ENCODE measurements at places on chromosomes 5 and 9. TPM values are rescaled to one million over a fixed set of nuclear protein-coding genes. Genes with fewer than 3 reads are reported as not detected.

GRCh38 chr5:64184832-64185231 lies 19.2 kb downstream of the RNF180 start:
- no peak for DNase-seq

DNA sequence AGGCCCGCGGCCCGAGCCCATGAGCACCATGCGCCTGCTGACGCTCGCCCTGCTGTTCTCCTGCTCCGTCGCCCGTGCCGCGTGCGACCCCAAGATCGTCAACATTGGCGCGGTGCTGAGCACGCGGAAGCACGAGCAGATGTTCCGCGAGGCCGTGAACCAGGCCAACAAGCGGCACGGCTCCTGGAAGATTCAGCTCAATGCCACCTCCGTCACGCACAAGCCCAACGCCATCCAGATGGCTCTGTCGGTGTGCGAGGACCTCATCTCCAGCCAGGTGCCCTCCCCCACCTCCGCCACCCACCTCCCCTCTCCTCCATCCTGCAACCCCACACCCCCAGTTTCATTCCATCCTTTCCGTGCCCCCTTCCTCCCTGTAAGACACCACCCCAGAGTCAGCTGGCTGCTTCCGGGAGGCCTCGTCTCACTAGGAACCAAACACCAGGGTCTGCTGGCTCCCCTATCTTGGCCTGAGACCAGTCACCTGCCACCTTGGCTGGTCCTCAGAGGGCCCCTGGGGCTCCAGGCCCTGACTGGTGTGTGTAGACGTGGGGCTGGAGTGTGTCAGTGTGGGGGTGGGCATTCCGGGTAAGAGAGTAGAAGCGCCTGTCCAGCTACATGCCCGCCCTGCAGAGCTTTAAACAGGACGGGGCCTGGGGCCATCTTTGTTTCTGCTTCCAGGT lies 655 bp downstream of the GRIN1 start:
- no peak for DNase-seq

DNA sequence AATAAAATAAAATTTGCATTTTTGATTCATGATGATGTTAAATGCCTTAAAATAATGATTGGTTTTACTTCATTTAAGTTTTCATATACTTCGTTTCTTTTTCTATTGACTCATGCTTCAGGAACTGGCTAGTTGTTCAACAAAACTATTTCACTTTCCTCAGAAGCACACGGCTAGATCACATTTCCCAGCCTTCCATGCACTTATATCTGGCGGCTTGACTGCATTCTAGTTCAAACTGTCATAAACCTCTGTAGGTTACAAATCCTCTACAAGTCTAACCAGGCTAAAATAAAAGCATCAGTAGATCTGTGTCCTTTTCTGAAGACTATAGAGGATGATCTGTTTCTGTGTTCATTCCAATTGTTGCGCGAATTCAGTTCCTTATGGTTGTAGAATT lies 46.3 kb upstream of the CNTLN start:
- DNase-seq, result no peak

- DNase-seq, result no peak
Measured at GRCh38 chr5:124342027-124342471, 404.4 kb downstream of the ZNF608 start.

DNA sequence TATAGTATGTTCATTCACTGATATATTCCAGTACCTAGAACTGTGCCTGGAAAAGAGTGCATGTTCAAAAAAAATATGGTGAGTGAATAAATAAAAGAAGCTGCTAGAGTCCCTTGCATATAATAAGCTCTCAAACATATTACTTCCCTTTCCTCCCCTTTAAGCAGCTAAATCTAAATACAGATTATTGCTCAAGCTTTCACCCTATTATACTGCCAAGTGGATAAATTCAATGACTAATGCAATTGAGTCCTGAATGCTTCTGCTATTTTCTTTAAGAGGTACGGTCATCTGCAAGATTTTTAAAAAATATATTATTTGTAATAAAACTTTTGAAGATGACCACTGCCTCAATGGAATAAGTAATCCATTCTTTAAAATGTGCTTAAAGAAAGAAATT lies 248.4 kb downstream of the PLK2 start:
- DNase-seq, result no peak

DNA sequence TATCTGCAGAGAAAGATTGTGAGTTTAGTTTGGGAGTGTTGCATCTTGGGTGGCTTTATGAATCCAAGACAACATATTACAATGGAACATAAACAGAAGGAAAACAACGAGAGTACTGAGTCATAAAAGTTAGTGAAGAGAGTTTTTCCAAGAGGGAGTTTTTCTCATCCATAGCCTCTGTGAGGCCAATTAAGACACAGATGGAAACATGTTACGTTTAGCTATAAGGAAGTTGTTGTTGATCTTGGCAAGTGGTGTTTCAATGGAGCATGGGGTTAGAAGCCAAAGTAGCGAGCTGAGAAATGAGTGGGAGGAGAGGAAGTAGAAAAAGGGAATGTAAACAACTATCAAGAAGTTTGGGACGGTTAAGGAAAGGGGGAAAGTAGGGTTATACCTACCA lies 53.3 kb upstream of the SPATA31D4 start:
- no peak for DNase-seq

GRCh38 chr9:117344892-117345660 lies 69.8 kb downstream of the ASTN2 start:
- DNase-seq, result no peak

Gene SLC22A4
- total RNA-seq, result not detected

Measured in activated B cell treated with CpG ODN at 0.5 μM for 24 hours (primary cell).